Activated T-cell treated with anti-CD3 and anti-CD28 coated beads, Interleukin-2, amount 50 U/mL, for 4 hours (primary cell): ENCODE measurements at places on chromosomes 1 and 21. TPM values are rescaled to one million over a fixed set of nuclear protein-coding genes. Genes with fewer than 3 reads are reported as not detected.

GRCh38 chr1:84363019-84363418 is 35.3 kb upstream of the DNASE2B start:
- no peak for DNase-seq

DNA sequence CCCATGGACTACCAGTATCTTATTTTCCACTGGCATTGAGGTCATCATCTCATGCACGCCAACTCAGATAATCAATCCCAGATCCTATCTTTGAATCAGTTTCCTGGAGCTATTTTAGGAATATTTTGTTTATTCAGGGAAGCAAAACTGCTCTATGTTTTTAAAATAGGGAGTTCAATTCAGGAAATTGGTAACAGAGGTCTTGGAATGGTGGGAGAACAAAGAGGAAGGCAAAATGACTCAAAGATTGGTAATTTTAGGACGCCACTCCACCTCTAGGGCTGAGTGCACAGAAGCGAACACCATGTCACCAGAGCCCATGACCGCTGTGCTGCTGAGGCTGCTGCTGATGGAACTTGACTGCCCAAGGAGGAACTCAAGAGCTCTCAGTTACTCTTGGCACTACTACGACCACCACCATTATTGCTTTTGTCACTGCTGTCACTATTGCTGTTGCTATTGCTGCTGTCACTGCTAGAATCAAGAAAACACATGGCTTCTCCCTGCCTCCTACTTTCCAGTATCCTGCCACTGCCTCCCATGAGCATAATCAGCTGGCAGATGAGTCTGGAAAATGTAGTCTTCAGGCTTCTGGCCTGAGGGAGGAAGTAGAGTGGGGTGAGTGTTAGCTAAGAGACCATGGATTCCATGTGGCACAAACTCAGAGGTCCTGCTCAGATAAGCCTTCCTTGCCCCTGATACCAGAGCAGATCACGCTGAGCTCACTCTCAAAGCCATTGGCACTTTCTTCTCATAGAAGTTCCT is 71.6 kb upstream of the CNIH3 start:
- no peak for DNase-seq

GRCh38 chr1:15220825-15221431 is 26.1 kb upstream of the FHAD1 start:
- DNase-seq: no peak

- DNase-seq: no peak
Measured at GRCh38 chr1:53328541-53329499, 950 bp upstream of the LRP8 start.

GRCh38 chr21:45453308-45453950 is 48.5 kb downstream of the COL18A1 start:
- no peak for DNase-seq

- DNase-seq: no peak
Measured at GRCh38 chr1:113976609-113977278, 2.5 kb upstream of the OLFML3 start.

DNA sequence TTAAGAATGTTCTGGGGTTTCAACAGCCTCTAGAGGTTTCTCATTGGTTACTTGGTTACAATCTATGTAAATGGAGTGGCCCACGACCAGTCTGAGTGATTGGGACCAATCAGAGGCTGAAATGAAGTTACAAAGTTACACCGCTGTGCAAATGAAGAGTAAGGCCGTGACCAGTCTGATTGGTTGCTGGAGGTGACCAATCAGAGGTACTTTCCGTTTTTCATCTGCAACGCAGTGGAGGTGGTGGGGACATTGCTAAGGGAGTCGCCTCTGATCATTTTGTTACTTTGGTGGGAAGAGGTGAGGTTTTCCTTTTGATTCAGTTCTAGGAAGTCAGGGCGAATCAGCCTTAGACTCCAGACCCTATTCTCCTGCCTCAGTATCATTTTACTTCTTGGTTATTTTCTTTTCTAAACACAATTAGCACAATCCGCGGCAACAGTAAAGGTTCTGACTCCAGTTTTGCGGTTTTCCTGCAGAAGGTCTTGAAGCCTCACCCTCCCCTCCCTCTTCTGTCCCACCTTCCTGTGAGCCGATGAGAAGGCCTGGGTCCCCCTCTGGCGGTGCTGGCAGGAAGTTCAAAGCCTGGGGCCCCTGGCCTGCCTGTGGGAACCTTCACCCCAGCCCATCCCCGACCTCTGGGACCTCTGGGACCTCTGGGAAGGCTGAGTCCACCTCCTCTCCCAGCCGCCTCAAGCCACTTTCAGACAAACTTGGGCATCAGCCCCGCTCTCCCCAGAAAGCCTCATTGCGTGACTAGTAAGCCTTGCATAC is 38.7 kb upstream of the TTC34 start:
- DNase-seq: peak; percentile 48

GRCh38 chr1:101479945-101480344 is 243.1 kb downstream of the S1PR1 start:
- DNase-seq: no peak

Gene MLLT11
- 2.3 TPM for total RNA-seq

Gene IGSF3
- 4.0 TPM for total RNA-seq

DNA sequence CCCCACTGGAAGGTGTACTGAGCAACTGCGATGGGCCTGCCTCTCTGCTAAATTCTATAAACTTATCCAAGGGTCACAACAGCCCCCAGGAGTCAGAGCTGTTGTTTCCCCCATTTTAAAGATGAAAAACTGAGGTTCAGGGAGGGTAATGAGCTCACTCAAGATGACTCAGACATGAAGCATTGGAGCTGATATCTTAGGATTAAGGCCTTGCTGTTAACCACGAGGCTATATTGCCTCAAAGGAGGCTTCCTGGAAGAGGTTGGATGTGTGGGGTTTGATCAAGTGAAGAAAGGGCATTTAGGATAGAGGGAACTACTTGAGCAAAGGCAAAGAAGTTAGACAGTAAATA is 6.7 kb downstream of the LDLRAP1 start:
- no peak for DNase-seq

- DNase-seq: no peak
Measured at GRCh38 chr1:54403405-54403804, 2.8 kb downstream of the SSBP3 start.

DNA sequence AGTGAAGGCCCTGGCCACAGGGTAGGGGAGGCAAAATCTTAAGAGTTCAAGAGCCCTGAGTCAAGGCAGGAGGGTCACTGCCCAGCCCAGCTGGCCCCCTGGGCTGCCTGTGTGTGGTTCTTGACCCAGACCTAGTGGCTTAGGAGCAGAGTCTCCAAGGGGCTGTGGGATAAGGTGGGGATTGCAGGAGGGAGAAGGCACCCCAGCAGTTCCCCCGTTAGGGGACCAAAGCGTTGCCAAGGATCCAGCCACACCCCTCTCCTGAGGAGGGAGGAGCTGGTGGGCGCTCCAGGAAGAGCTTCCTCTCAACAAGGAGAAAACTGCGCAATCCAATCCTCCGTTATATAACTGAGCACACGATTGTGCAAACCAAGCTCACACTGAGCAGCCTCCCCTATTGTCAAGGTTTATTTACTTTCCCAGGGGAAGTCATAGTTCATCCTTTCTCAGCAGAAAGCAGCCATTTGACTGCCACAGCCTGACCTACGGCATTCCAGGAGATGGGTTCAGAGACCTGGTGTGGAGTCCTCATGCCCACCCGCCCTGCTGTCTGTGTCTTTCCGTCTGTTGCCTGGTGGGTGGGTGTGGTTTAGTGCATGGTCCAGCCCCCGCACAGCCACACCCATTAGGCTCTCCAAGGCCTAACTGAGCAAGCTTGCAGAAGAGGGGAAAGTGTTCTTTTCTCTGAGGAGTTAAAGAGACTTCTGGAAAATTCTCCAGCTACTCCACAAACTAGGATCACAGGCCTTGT is 3.5 kb downstream of the EPHX1 start:
- DNase-seq: no peak

DNA sequence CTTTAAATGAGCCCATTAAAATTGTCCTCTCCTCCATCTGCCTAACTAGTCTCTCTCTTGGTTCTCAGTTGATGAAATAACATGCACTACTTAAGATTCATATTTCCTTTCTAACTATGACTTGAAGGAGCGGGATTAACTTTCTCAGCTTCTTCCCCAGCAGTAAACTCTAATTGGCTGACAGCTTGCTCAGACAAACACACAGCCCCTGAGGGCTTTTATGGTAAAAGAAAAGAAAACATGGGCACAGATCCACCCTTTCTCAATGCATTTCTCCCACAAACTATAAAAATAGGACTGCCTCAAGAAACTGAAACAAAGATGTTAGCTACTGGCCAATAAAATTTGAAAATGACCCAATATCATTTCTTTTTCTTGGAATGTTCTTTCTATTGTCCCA is 703.1 kb downstream of the ADGRL2 start:
- DNase-seq: no peak

Gene BGLAP
- 2.5 TPM for total RNA-seq

- DNase-seq: no peak
Measured at GRCh38 chr1:118815909-118816308, 172.2 kb downstream of the TBX15 start.

DNA sequence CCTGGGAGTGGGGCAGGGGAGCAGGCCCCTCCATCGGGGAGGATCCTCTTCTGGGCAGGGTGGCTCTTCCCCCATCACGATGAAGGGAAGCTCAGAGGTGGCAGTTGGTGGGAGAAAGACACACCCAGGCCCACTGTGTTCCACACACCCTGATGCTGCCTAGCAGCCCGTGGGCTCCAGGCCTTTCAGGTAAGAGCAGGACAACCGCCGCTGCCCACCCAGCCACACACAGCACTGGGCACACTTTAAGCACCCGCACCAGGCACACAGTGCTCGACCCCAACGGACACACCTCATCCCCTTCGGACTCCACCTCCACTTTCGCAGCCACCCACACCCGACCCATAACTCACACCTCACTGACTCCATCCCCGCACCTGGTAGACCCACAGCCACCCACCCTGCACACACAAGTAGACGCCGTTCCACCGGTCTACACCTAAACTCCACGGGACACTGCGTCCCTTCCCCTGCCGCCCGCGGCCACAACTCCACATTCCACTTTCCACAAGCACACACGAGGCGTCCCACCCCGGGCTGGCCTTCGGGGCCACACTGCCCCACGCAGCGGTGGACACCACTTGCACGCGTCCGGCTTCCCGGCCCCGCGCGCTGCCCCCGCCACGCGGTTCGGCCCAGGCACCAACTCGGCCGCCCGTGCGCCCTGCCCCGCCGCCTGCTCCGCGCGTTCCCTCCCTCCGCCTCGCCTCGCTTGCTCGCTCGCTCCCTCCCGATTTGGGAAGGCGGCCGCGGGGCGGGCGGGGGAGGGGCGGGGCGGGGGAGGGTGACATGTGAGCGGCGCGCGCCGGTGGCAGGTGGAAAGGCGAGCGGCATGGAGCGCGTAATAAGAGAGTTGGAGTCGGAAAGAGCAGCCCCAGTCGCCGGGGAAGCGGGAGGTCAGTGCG is at the start of gene KCNQ4:
Gene KCNQ4, plus strand, starts transcription at position 787 of the 905 bp plus-strand sequence. CDS start 307 bp downstream, outside the sequence.
- DNase-seq: peak; percentile 15

DNA sequence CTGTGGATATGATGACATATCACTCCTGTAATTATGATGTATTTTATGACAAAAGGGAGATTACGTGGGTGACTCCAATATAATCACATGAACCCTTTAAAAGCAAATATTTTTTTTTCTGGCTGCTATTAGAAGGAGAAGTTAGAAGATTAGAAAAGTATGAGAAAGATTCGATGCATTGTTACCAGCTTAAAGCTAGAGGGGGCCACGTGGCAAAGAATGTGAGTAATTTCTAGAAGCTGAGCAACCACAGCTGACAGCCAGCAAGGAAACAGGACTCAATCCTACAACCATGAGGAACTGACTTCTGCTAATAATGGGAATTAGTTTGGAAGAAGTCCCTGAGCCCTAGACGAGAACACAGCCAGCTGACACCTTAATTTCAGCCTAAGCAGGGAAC is 56.3 kb upstream of the C1orf87 start:
- no peak for DNase-seq

DNA sequence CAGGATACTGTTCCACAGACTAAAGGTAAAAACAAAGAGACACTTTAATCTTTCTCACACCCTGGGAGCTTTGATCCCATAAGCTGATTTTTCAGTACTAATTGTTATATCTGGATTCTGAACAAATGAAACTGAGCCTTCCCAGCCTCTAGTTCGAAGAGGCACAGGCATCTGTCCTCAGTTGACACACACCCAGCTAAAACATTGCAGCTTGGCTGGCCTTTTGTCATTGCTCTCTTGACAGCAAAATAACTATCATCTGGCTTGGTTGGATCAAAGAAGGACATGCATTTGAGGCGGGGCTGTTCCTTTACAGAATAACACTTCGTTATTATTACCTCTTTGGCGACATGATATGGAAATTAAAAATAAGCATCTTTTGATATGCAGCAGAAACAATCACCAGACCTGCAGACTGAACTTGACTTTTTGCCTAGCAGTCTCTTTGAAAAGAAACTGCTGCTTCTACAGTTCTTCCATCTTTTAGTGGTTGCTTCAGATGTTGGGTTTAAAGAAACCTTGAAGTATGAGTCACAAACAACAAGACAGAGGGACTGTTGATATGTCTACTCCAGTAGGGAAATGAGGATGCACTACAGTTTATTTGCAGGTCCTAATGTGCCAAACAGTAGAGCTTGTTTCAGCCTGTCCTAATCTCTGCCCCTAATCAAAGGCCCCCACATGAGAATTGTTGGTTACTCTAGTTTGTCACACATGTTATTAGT is 166.5 kb downstream of the TPR start:
- no peak for DNase-seq

Gene AIRE
- total RNA-seq: not detected

Gene MATN1
- total RNA-seq: 2.0 TPM

- no peak for DNase-seq
Measured at GRCh38 chr1:21258331-21259134, 31.7 kb downstream of the ECE1 start.

Gene FOXO6
- total RNA-seq: 0.22 TPM

- DNase-seq: no peak
Measured at GRCh38 chr1:19398309-19398760, 86.2 kb downstream of the SLC66A1 start.

Gene TMEM51
- not detected for total RNA-seq

Gene VWA5B1
- total RNA-seq: not detected
